GM18507 (cell line): ENCODE measurements at places on chromosomes 3 and 15.

DNA sequence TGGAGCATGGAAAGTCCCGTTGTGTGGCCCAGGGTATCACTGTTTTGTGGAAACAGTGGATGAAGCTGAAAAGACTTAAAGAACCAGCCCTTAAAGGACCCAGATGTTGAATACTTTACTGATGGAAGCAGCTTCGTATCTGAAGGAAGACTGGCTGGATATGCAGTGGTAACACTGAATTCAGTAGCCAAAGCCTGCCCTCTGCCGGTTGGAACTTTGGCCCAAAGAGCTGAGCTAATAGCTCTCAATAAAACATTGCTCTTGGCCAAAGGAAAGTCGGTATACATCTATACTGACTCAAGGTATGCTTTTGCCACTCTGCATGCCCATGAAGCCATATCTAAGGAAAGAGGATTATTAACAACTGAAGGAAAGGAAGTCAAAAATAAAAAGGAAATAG lies 885.4 kb downstream of the PDCD6IP start:
- no peak for DNase-seq

DNA sequence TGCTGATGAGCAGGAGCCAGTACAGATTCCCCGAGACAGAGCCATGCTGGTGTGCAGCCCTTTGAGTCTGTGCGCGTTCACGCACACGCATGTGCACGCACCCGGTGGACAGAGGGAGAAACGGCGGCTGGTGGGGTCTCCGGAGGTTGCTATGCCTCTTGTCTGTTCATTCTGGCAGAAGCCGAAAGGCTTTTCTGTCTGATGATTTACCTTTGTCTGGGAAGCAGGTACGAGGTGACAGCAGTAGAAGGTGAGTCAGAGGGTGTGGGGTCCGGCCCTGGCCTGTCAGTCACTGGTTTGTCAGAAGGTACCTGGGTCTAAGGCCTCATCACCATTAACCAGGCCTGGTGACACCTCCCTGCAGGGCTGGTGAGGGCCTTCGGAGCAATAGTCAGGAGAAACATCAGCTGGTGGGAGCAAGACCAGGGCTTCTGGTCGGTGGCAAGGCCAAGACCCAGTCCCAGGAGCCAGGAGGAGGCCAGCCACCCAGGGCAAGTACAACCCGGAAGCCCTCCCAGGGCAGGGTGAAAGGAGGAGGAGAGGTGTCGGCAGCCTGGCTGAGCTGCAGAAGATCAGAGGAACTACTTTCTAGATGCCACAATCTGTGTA lies 7.5 kb downstream of the PCSK6 start:
- no peak for DNase-seq

DNA sequence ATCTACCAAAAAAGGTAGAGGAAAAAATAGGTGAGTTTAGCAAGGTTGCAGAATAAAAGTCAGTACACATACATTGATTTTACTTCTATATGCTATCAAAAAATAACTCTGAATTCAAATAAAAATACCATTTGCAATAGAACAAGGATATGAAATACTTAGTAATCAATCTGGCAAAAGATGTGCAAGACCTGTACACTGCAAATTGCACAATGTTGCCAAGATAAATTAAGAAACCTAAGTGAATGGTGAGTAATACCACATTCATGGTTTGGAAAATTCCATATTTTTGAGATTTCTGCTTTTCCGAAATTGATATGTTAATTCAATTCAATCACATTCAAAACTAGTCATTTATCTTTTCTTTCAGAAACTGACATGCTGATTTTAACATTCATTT lies 464.8 kb downstream of the EPHA3 start:
- DNase-seq: no peak

DNA sequence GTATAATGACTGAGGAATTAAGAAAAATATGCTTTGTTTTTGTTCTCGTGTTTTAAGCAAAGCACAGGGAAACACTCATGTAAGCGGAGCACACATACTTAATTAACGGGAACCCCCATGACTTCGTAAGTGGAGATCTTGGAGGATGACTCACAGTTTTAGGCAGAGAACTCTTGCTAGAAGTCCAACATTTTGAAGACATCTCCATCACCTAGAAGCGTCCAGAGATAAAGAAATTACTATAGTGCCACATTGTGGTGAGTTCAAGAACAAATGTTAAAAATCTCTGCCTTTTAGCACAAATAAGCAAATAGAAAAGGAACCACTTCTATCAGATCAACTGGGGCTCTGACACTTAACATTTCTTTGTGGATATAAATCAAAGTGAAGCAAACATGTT lies 194.1 kb upstream of the ARHGEF26 start:
- DNase-seq: peak; percentile 2

- no peak for DNase-seq
Observed at GRCh38 chr15:81190922-81191507, 5.7 kb upstream of the IL16 start.

- DNase-seq: peak; percentile 71
Observed at GRCh38 chr15:74438721-74439316, 5.1 kb upstream of the SEMA7A start.

GRCh38 chr15:50848349-50848748 lies 60.1 kb upstream of the AP4E1 start:
- no peak for DNase-seq

- peak; percentile 43 for DNase-seq
Observed at GRCh38 chr3:56758539-56758981, 43.2 kb downstream of the ARHGEF3 start.

- DNase-seq: no peak
Observed at GRCh38 chr15:25181293-25182097, 226.7 kb downstream of the SNRPN start.

DNA sequence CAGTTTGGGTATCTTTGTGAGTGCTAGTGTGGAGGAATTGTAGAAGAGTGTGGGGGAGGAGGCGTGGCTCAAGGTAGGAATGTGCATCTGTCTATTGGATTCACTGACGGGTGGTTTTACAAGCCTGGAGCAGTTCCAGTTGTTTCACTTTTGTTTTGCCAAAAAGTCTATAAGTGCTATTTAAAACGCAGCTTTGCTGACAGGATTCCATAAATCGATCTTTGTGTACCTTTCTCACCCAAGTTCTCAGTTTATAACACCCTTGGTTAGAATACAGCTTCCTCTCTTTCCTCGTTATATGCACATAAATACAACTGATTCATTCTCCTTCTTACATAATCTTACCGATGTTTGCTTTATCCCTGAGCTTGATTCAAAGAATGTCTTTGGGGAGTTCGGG lies 123.2 kb upstream of the UBE2E2 start:
- no peak for DNase-seq

DNA sequence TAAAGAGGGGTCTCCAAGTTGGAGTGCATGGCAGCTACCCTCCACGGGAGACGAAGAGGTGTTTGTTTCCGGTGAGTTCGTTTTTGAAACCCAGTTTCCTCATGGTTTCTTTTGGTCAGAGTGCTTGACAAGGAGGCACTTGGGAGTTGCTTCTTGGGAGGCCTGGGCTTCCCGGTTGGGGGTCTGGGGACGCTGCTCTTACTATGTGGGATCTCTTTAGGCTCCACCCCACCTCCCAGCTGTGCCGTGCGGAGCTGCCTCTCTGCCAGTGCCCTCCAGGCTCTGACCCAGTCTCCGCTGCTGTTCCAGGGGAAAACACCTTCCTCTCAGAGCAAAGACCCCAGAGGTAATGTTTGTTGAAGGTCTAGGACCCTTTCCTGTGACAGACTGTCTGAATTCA lies 29.6 kb downstream of the KIF7 start:
- no peak for DNase-seq

DNA sequence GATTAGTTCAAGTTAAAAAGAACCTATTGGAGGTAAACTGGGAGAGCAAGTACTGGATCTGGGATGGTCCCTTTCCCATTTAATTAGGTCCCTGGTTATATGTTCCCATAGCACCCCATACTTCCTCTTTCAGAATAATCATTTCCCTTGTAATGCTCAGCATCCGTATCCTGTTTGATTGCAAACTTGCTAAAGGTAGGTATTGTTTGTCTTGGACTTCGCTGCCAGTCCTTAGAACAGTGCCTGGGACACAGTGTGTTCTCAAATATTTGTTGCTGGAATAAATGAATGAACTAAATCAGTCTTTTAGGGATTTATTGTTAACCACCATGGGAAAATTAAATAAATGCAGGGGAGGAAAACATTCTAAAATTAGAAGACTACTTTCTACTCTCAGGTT lies 299.8 kb downstream of the GRM7 start:
- no peak for DNase-seq

DNA sequence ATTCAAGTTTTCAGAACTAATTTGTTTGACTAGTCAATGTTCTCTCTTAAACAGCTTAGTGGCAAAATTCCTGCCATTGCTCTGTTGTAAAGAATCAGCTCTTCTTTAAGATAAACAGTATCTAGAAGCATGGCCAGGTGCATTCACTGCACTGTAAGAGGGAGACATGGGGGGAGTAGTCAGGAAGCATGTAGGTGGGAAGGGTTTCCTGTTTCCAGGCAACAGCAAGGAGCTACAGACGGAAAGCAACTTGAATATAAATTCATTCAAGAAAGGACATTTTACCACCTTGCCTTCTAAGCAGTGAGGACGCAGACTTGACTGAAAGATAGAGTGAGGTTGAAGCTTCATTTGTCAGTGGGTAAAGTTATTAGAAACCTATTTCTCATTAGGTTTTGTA lies 55.3 kb downstream of the BBX start:
- DNase-seq: no peak

DNA sequence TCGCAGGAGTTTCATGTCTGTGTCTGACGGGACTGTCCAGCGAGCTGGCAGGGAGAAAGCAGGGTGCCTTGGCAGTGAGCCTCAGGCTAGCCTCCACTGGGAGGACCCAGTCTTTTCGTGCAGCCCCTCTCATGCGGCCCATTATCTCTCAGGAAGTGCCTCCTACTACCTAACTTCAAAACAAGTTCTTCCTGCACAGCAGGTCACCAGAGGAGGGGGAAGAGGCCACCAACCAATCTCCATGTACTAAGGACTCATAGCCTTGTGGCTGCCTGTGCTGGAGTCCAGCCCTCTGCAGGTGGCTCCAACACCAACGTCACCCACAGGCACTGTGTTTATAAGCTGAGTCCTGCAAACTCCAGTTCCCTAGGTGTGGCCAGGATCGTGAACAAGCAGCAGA lies 4.8 kb downstream of the VIPR1 start:
- DNase-seq: no peak

GRCh38 chr3:168260859-168261258 lies 165.1 kb upstream of the GOLIM4 start:
- no peak for DNase-seq

DNA sequence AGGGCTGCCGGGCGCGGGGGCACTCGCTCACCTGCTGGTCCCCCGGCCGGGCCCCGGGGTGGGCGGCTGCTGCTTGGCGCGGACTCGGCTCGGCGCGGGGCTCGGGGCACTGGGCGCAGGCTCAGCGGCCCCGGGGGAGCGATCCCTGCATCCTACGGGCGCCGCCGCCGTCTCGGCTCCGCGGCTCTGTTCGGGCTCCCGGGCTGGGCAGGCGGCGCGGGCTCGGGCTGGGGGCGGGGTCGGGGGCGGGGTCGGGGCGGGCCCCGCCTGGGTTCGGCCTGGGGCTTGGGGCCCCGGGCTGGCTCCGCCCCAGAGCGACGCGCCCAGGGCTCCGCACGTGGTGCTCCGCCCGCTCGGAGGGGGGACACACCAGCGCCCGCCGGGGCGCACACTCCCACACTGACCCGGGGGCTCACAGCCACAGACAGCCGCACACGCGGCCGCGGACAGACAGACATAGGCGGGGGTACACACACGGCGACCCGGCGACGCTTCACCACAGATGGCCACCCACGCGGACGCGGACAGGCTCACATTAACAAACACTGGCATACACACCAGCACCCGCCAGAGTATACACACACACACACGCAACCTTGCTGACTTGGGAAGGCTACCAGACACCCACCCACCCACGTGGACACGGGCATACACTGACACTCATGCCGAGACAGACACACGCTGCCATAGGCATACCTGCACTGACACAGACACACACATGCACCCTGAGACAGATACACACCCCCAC lies at the start of gene SCN5A:
SCN5A (minus strand) TSS at position 188 of the 748 bp plus-strand sequence. CDS start 16,380 bp downstream, outside the sequence.
- DNase-seq: no peak

- DNase-seq: no peak
Observed at GRCh38 chr15:59998950-59999611, 5.0 kb upstream of the FOXB1 start.

GRCh38 chr3:170240671-170241070 lies 18.4 kb downstream of the PRKCI start:
- no peak for DNase-seq

DNA sequence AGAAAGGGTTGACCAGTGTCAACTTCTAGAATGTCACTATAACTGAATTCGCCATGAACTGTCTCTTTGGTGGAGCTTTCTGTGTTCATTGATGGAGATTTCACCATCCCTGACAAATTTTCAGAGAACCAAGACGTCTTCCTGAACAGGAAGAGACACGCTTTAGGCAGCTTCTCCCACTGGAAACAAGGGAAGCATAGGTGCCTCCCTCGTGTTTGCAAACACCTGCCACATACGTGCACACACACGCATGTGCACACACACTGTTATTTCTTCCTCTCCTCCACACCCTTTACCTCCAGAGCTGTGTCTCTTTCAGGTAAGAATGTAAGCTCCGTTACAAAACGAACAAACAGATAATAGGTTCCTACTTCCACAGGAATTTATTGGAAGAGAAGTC lies 15.6 kb downstream of the ARRDC4 start:
- no peak for DNase-seq

- no peak for DNase-seq
Observed at GRCh38 chr15:62141643-62142588, 23.2 kb downstream of the C2CD4B start.

GRCh38 chr15:39934397-39935071 lies 619 bp downstream of the EIF2AK4 start:
- DNase-seq: no peak

GRCh38 chr15:87228460-87228859 lies 1028.1 kb downstream of the NTRK3 start:
- DNase-seq: no peak

- no peak for DNase-seq
Observed at GRCh38 chr3:103048068-103048722, 613.4 kb downstream of the ZPLD1 start.

GRCh38 chr3:66816090-66816761 lies 181.9 kb upstream of the KBTBD8 start:
- peak; percentile 2 for DNase-seq

GRCh38 chr3:133040696-133041523 lies 2.7 kb downstream of the TMEM108 start:
- peak; percentile 36 for DNase-seq

DNA sequence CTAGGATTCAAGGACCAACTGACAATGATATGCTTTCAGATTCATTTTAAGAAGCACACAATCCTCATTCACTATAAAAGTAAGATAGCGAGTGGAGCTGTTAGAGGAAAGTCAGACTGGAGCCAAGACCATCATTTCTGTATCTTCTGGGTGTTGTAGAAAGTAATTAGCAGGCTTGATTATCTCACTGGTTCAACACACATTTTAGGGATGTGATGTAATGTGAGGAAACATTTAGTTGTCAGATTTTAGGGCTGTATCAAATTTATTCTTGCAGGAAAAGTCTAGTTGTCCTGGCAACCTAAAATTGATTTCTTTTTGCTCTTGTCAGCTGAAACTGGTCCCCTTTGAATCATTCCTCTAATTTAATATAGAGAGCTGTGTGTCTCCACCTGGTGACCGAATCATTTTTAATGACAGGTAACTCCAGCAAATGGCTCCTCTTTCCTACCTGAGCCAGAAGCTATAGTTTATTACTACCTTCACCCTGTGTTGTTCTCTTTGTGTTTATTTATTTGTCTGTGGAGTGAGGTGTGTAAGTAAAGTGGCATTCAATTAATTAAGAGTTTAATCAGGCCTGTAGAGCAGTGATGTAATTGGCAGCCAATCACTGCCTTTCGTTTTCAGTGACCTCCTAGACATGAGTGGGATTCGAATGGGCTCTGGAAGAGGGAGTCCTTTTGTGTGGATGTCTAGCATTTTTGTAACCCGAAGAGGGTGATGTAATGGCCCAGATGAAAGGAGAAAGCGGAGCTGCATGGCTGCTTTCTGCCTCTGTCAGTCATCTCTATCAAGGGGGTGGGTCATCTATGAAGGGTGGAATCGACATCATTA lies 125.8 kb downstream of the LPP start:
- no peak for DNase-seq
